AG04449 (cell line): ENCODE measurements at places on chromosomes 11 and 22.
A peak's percentile ranks its signal among the peaks of the same experiment; 100 is the strongest.

- DNase-seq, result no peak
Observed at GRCh38 chr22:24175160-24175808, 6.0 kb upstream of the SUSD2 start.

GRCh38 chr11:130545449-130546072, 97.1 kb downstream of the ADAMTS15 start:
- no peak for DNase-seq

DNA sequence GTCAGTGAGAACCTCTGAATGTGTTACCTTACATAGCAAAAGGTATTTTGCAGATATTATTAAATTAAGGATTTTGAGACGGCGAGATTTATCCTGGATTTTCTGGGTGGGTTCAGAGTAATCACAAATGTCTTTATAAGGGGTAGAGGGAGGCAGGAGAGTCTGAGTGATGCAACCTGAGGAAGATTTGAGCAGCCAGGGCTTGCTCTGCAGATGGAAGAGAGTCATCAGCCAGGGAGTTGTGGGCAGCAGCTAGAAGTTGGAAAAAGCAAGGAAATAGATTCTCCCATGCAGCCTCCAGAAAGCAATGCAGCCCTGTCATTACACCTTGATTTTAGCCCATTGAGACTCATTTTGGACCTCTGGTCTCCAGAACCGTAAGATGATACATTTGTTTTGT, 4.1 kb upstream of the WDR74 start:
- no peak for DNase-seq

DNA sequence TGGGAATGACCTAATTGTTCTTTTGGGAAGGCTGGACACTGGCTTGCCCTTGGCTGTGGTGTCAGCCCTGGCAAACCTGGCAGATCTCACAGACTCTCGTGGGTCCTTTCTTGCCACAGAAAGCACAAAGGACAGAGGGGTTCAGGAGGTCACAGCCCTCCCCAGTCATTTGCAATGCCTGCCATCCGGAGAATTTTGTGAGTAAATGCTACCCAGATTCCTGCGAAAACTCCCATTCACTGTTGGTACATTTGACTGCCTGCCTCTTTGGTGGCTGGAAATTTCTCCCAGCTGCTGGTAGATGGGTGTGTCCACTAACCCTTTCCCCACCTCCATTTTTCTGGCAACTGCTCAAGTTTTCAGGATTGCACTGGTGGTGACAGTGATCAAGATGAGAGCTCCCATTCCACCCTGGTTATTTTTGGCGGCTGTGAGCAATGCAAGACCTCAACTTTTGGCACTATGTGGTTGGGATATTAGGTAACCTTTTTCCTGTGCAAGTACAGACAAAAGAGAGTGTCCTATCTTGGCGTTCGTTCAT, 155.7 kb downstream of the NAV2 start:
- DNase-seq, result peak; percentile 59

GRCh38 chr22:48516571-48516970, 1311.1 kb downstream of the BRD1 start:
- DNase-seq, result no peak

DNA sequence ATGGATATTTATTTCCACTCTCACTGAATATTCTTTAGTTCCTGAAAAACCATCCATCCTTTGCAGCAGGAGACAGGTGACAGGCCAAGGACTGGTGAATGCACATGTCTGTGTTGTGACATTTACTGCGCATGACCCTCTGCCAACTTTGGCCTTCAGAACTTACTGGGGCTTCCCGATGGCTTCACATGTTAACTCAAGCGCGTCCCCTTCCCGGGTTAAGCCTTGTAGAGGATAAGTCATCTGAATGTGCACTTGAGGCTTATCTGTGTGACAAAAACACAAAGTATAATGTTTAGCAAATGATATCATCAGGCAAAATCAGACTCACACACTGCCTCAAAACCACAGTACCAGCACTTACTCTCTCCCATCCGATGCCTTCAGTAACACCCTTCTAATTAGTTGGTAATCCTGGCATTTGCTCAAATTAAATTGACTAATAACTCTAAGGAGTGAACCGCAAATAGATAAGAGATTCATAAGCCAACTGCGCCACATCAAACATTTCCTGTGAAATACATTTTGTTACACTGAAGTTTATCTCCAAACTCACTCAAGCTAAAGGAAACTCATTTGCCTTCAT, 286.4 kb downstream of the CADM1 start:
- no peak for DNase-seq

GRCh38 chr22:39724390-39724789, 153.8 kb downstream of the CACNA1I start:
- DNase-seq, result no peak

GRCh38 chr11:125977333-125977732, 31.5 kb downstream of the VSIG10L2 start:
- no peak for DNase-seq

DNA sequence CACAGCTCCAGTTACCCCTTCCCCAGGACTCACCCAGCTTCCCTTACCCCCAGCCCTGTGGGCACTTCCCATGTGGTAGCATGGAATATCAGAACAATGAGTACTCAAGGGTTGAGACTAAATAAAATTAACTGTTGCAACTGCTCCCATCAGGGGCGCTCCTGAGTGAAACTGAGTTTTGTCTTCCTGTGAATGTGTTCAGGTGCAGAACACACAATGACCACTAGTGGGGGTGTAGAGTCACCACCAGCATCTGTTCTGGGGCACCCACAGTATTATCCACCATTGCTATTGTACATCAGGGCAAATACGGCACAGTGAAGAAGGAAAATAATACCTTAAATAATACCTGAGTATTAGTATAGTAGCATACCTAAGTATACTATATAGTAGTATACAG, 689.7 kb downstream of the TBC1D22A start:
- no peak for DNase-seq

DNA sequence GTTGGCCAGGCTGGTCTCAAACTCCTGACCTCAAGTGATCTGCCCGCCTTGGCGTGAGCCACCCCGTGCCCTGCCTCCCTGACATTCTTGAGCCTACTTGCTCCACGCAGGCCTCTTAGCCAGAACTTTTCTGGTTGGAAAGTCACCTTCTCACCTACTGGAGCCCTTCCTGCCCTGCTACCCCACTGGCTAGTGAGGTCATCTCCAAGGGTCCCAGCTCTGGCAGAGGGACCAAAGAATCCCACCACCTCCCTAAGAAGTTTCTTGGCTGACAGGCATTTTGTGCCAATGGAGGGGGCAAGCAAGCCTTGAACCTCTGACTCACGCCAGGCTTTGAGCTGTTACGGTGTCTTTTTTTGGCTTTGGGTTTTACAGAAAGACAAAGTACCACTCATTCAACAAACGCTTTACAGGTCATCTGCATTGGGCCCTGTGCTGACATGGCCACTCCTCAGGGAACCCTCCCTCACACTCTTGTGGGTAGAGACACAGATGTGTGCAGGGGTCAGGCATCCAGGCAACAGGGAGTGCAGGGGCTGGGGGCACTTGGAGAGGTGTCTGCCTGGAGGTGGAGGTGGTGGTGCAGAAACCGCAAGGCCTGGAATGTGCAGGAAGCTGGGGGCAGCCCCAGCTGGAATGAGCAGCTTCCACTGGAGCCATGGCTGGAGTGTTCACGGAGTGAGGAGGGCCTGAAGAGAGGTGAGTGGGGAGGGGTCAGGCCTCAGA, 27.1 kb upstream of the WNT11 start:
- no peak for DNase-seq

DNA sequence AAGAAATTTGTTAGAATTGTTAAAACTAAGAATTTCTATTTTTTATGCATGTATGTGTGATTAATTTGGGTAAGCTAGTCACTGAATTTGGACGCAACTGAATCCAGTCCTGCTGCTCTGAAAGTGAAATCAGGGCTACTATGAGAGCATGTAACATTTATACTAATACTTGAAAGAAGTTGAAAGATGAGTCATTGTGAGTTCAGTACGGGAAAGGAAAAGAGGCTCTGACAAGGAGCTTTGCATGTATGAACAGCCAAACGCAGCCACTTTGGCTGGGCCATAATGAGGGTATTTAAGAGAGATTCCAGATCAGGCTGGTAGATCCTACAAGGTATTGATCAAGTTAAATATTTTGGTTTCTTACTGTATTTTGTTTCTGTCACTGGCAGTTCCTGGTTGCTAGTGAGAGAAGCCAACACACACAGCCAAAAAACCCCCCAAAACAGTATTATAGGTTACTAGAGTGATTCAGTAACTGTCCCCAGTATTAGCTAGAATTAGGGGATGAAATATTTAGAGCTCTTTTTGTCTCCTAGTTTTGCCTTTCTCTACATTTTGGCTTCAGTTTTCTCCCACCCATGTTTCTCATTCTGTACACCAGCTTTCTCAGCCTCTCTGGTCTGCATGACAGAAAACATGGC, 14.1 kb downstream of the AASDHPPT start:
- DNase-seq, result peak; percentile 28

GRCh38 chr22:47345025-47345424, 582.6 kb downstream of the TBC1D22A start:
- DNase-seq, result no peak

- no peak for DNase-seq
Observed at GRCh38 chr11:75028724-75029123, 40.0 kb downstream of the NEU3 start.

- peak; percentile 14 for DNase-seq
Observed at GRCh38 chr11:4665424-4665823, 21.6 kb downstream of the OR51E1 start.

- no peak for DNase-seq
Observed at GRCh38 chr11:128727796-128728431, 34.0 kb downstream of the FLI1 start.

- no peak for DNase-seq
Observed at GRCh38 chr22:50595189-50595588, 5.4 kb upstream of the MAPK8IP2 start.

- DNase-seq, result no peak
Observed at GRCh38 chr22:37485395-37486223, 575 bp downstream of the MFNG start.
